Lung (tissue), 17 donors: ENCODE measurements at places on chromosomes 2 and 18. TPM values are rescaled to one million over a fixed set of nuclear protein-coding genes. Genes with fewer than 3 reads are reported as not detected.

The TBR1 gene
- total RNA-seq, result not detected

- no peaks in the 10 kb centered on the region for H3K4me1 ChIP-seq
- no peak overlapping the region for H3K4me3 ChIP-seq
- H3K27me3 ChIP-seq, result no peaks in the 10 kb centered on the region
- no peak for DNase-seq
- H3K36me3 ChIP-seq, result no peaks in the 10 kb centered on the region
Observed at GRCh38 chr2:151374436-151374835, 17.0 kb downstream of the TNFAIP6 start.

The KLHL29 gene
- 2.7 TPM for total RNA-seq

- H3K4me3 ChIP-seq, result no peak overlapping the region
- no peak overlapping the region for H3K27ac ChIP-seq
- DNase-seq, result no peak
- H3K4me1 ChIP-seq, result no peaks in the 10 kb centered on the region
Observed at GRCh38 chr2:214699236-214699635, 110.2 kb downstream of the BARD1 start.

GRCh38 chr2:205477016-205477705, 205.1 kb upstream of the NRP2 start:
- DNase-seq, result no peak
- H3K27ac ChIP-seq, result no peak overlapping the region
- no peak overlapping the region for H3K4me3 ChIP-seq
- no peaks in the 10 kb centered on the region for H3K36me3 ChIP-seq
- H3K4me1 ChIP-seq, result peaks cover under 1% of the 10 kb centered on the region

The HRH4 gene
- 0.89 TPM for total RNA-seq

The DLX2 gene
- 0.26 TPM for total RNA-seq

GRCh38 chr2:75560022-75560767, 544 bp downstream of the EVA1A start:
- no peaks in the 10 kb centered on the region for H3K27me3 ChIP-seq
- peak; percentile 65 for DNase-seq
- H3K36me3 ChIP-seq, result no peaks in the 10 kb centered on the region
